ENCODE measurements at places on chromosomes 7 and 10.

GRCh38 chr7:44802418-44803025 is 6.0 kb downstream of the PPIA start:
- DNase-seq: no peak

- no peak for DNase-seq
These were observed 622 bp downstream of the CPEB3 start for GRCh38 chr10:92290076-92290836.

- no peak for DNase-seq
These were observed 218.7 kb downstream of the WDR37 start for GRCh38 chr10:1274701-1275544.

- DNase-seq: no peak
These were observed 74.0 kb upstream of the AFAP1L2 start for GRCh38 chr10:114478281-114478680.

- no peak for DNase-seq
These were observed 694 bp upstream of the FAS start for GRCh38 chr10:88989824-88990383.

DNA sequence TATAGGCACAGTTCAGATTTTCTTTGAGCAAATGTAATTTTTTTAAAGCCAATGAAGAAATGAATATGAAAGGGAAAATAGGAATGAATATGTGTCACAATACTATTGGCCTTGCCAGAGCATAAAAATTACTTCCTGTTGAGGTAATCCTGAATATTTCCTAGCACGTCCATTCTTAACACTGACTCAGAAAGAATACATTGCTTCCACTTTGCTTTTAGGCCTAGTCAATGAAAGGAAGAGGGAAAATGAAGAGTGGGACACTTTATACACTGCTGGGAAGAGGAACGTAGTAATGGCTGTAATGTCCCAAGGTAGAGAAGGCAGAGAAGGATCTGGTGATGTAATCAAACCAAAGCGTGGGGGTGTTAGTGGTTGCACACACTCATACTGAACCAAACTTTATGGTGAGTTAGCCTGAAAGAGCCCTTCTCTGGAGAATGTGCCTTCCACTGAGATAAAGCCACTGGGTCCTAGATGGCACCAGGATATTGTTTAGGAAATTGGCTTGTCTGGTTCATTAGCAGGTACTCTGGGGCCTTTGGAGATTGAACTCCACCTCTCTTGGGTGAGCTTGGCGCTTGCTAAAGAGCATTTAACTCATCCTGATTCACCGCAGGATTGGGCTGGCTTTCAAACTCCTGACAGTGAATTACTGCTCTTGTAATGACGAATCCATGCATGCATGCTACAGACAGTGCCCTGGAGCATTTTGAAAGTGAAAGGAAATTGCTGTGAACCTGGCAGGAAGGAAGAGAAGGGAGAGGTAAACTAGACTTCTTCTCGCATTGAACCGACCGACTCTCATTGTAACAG is 254.9 kb downstream of the KIAA1217 start:
- DNase-seq: no peak

DNA sequence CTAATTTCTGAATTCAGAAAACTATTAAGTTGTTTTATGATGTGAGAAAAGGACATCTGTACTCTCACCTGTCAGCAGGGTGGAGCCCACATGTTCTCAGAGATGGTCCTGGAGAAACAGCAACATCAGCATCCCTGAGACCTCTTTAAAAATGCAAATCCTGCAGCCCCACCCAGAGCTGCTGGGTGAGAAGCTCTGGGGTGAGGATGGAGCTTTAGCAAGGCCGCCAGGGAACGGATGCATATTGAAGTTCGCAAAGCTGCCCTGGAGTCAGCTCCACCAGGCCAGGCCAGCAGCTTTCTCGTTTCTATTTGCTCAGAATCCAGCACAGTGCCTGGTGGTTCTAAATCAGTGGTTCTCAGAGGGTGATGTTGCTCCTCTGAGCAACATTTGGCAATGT is 49.1 kb downstream of the PRKCQ start:
- DNase-seq: no peak

- DNase-seq: no peak
These were observed 62.0 kb upstream of the NAMPT start for GRCh38 chr7:106346678-106347217.

- DNase-seq: no peak
These were observed 186.8 kb downstream of the PARD3 start for GRCh38 chr10:34628174-34628796.

GRCh38 chr7:70947181-70947580 is 184.8 kb upstream of the GALNT17 start:
- DNase-seq: no peak

- DNase-seq: no peak
These were observed 13.5 kb upstream of the MBL2 start for GRCh38 chr10:52786098-52786497.

- DNase-seq: no peak
These were observed 162.2 kb upstream of the CHST15 start for GRCh38 chr10:124255556-124255955.

- DNase-seq: no peak
These were observed 1.7 kb upstream of the TMEM248 start for GRCh38 chr7:66919304-66919703.

GRCh38 chr7:98613601-98614425 is 3.3 kb upstream of the NPTX2 start:
- no peak for DNase-seq

DNA sequence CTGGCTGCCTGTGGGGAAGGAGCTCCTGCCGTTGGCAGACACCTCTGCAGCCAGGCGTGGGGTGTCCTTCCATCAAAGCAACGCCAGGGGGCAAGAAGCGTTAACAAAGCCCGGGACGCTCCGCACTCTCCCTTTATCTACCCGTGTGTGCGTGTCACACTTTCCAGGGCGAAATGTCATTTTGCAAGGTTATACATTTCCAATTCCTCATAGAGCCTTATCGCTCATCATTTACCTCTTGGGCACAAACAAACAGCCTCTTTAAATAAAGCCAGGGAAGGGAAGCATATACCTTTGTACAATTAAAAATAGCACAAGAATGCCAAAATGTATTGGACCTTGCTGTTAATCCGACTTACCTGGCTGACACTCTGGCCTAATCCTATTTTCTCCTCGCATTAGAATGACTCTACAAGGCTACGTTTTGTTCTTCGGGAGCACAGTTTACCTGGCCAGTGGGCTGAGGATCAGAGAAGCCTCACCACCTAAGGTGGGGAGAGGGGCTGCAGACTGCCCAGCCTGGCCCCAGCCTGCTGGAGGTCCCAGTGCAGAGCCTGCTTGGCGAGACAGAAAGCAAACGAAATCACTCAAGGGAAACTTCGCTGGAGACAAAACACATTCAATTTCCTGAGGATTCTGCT is 77.6 kb upstream of the EN2 start:
- DNase-seq: no peak

GRCh38 chr7:21149809-21150208 is 278.1 kb upstream of the SP4 start:
- DNase-seq: no peak

GRCh38 chr7:27651702-27652101 is 11.0 kb downstream of the HIBADH start:
- DNase-seq: no peak

GRCh38 chr7:35260246-35260645 is 6.3 kb upstream of the TBX20 start:
- no peak for DNase-seq

- DNase-seq: no peak
These were observed 190.8 kb downstream of the POU6F2 start for GRCh38 chr7:39168403-39169098.

GRCh38 chr7:25795824-25796235 is 356.2 kb upstream of the NFE2L3 start:
- DNase-seq: no peak

- DNase-seq: no peak
These were observed 12.2 kb upstream of the PSAP start for GRCh38 chr10:71863203-71863602.

GRCh38 chr7:148348466-148348865 is 242.1 kb upstream of the C7orf33 start:
- no peak for DNase-seq

GRCh38 chr7:6446838-6447580 is 745 bp downstream of the DAGLB start:
- no peak for DNase-seq

- no peak for DNase-seq
These were observed 17.5 kb downstream of the CSGALNACT2 start for GRCh38 chr10:43155741-43156140.

DNA sequence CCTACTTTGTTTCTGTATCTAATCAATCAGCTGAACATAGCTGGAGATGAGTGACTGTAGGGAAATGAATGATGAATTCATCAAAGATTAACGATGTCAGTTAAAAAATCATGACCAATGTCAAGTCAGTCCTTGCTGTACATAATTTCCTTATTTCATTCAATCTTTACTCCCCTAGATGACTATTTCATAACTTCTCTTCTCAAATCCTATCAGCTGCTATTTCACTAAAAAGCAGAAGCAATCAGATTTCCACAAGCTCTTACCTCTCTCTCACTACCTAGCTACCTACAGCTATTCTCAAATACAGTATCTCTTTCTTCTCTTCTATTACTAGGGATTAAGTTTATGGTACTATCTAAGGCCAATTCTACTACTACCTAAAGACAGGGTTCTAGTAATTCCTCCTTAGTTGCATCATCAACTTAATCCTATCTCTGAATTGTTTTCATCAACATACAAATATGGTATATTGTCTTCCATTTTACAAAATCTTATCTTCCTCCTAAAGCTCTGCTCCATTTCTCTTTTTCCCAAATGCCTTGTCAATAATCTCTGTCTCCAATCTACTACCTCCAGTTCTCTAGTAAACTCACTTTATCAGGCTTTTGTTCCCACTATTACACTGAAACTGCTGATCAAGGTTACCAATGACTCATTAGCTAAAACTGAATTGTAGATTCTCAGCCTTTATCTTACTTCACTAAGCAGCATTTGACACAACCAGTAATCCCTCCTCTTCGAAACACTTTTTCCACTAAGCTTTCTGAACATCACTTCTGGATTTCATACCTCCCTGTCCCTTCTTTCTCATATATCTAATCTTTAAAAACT is 28.4 kb downstream of the JMJD1C start:
- no peak for DNase-seq

DNA sequence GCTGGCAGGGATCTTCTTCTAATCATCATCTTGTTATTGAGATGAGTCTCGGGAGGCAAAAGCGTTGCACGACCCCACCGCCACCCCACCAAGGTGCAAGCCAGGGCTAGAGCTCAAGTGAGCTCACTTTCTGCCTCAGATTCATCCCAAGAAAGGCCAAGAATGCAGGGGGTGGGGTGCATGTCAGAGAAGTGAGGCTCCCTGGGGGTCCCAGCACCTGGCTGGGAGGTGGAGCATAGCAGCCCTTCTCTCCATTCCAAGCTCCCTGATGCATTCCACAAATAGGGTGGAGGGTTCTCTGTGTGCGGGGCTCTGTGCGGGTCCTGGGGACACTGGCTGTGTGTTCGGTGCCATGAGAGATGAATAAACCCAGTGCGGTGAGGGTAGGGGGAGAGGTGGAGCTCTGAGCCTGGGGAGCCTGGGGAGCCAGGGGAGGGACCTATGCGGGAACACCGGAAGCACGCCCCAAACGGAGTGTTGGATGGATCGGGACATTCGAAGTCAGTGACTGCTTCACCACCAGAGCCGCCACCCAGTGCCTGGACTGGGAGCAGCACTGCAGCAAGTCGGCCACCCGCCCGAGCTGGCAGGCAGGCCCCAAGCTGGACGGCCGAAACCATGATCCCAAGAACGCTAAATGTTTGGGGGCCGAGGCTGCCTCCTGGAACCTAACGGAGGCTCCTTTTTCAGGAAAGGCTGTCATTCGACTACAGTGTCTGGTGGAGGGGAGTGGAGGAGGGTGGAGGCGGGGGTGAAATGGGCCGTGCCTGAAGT is 17.9 kb upstream of the HMX3 start:
- DNase-seq: no peak

DNA sequence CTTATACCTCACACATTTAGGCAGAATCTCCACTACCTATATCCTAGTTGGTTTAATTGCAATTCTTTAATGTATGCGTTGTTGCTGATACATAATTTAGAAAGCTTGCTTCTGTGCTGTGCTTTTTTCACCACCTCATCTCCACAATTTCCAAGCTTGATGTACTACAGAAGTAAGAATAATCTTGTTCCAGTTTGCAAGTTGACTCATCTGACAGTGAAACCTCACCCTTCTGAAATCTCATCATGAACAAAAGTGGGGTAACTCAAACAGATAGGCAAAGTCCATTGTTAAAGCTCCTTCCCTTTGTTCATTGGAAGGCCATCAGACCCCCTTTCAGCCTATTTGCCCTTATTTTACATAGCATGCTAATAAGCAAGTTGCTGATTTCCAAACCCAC is 13.6 kb downstream of the EIF4EBP2 start:
- no peak for DNase-seq

GRCh38 chr7:1525409-1525808 is 5.1 kb upstream of the MAFK start:
- no peak for DNase-seq

DNA sequence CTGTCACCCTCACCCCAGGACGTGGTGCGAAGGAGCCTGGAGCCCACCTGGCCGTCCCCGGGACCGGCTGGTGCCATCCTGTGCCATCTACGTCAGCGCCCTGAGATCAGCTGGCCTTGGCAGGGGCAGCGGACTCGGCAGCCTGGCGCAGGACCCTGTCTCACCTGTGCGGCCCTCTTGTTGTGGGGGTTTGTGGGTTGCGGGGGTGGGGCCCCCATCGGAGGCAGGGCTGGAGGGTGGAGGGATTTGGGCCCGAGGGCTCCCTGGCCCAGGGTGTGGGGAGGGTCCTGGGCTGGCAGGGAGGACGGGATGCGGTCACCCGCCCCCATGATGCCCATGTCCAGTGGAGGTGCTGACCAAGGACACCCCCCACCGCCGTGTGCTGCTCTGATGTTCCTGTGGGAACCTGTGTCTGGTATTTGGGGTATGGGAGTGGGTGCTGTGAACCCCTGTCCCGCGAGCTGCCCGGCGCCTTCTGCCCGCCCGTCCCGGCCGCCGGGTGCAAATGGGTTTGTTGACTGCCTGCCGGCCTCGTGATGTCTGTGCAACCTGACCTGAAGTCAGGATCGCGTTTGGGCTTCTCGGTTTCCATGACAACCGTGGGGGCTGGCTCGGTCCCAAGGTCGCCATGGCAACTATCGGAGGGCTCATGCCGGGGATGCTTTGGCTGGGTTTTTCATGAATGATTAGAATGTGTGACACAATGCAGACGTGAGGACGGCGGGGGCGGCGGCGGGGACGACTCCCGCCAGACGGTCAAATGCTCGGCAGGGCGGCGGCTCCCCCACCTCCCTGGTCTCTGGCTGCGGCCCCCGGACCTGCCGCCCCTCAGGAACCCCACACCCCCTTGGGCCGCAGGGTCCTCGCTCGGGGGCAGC is 7.3 kb downstream of the MAFK start:
- DNase-seq: no peak
